NCI-H774 (cell line): ENCODE measurements at places on chromosomes 3 and 15.

DNA sequence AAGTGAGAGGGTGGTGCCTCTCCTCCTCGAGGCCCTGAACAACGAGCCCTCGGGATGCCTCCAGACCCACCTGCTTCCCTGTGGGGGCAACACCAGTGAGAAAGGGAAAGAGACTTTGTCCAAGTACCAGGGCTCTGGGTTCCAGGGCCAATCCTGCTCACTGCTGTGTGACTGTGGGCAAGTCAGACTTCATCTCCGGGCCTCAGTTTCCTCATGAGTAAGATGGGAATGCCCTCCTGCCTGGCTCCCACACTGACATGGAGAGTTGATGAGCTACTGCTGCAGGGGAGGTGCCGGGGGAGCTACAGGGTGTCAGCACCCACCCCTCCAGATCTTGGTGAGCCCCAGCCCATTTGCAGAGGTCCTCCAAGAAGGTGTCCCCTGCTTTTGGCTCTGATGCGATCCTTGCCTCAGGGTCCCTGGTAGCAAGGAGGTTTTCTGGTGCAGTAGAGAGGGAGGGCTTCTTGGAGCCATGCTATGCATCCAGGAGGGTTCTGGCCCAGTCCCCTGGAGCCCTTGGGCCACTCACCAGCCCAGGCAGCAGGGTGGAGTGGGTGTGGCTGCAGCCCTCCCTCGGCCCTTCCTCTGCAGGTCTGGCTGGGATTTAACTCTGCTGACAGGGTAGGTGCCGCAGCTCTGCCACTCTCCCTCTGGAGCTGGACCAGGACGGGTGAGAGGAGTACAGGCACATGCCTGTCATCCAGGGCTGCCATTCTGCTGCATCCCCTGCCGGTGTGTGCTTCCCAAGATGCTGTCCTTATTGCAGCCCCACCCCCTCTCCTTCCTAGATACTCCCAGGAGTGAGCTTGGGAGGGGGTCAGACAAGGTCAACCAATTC is 26.9 kb downstream of the LOXL1 start:
- DNase-seq = no peak

GRCh38 chr3:37291275-37291700 is 116.9 kb upstream of the LRRFIP2 start:
- no peak for DNase-seq

DNA sequence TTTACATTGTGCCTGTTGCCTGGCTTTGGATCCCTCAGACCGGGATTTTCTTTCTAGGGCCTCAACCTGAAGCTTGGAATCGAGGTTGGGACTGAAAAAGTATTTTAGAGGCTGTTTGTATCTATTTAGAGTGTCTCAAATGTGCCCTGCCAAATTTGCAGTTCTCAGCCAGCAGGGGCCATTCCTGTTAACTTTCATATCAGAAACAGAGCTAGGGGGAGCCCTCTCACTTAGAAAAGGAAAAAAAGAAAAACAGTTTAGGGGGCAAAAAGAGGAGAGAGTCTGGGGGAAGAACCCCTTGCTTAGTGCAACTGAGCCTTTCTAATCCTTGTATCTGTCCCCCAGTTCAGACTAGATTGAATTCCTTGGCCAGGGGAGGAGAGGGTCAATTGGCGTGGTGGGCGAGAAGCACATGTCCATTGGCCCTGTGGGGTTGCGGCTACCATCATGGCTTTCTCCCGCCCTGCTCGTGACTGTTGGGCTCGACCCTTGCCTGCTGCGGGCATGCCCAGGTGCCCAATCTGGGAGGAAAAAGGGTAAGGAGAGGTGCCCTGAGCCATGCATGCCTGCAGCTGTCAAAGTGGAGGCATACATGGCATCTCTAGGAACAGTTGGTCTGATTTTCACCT is 101.6 kb downstream of the CFAP44 start:
- DNase-seq = no peak

- peak; percentile 49 for DNase-seq
These were observed at the start of gene CISH for GRCh38 chr3:50611464-50612233. TSS of gene CISH (minus strand) at chr3:50611774. CDS start at chr3:50611650, 124 bp downstream.

GRCh38 chr3:149186219-149186618 is 35.4 kb downstream of the CP start:
- DNase-seq = no peak
